ENCODE measurements at places on chromosomes 16 and 17. TPM values are rescaled to one million over a fixed set of nuclear protein-coding genes. Genes with fewer than 3 reads are reported as not detected.

DNA sequence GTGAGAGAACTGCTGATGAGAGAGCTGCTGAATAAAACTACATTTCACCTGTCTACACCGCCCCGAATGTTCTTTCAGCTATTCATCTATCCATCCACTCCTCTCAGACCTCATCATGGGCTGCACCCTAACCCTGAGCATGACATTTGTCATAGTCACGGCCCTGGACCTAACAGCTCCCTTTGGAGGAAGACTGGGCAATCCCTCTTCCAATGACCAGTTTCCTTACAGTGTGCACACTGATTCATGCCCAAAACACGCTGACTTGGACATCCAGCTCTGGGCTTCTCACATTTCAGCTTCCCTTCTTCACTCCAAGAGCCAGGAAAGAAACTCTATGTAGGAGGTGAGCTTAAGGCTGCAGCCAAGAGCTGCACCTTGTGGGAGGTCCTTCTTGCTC, 41.8 kb upstream of the ARL4D start:
- no peak overlapping the region for H3K27ac ChIP-seq
- no peaks in the 10 kb centered on the region for H3K36me3 ChIP-seq
- no peak overlapping the region for H3K4me3 ChIP-seq
- no peaks in the 10 kb centered on the region for H3K27me3 ChIP-seq
- peaks cover 2% of the 10 kb centered on the region for H3K4me1 ChIP-seq

ADAM11 gene
- 1.1 TPM for total RNA-seq

PDILT gene
- not detected for total RNA-seq

DNA sequence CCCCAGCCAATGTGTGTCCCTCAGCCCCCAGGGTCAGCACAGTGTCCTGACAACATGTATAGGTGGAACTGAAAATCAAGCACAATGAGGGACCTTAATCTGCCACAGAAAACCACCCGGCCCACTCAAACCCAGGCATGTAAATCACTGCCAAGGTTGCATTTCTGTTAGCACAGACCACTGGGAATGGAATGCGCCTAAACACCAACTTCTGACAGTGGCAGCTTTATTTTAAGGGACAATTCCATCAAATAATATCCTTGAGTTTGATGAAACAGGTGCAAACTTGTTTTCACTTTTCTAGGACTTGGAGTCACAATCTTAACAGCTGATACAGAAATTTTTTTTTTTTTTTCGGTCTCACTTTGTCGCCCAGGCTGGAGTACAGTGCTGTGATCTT, 37.3 kb upstream of the MRPS23 start:
- peaks cover 21% of the 10 kb centered on the region for H3K4me1 ChIP-seq
- no peak for DNase-seq
- peaks cover 10% of the 10 kb centered on the region for H3K36me3 ChIP-seq
- no peak overlapping the region for H3K27ac ChIP-seq
- H3K4me3 ChIP-seq, result no peak overlapping the region
- H3K27me3 ChIP-seq, result no peaks in the 10 kb centered on the region

- no peak overlapping the region for H3K4me3 ChIP-seq
- no peak for DNase-seq
- peak overlapping the region; percentile 70 for H3K27ac ChIP-seq
- H3K27me3 ChIP-seq, result no peaks in the 10 kb centered on the region
- peaks cover 1% of the 10 kb centered on the region for H3K36me3 ChIP-seq
These were observed 13.4 kb downstream of the CMC2 start for GRCh38 chr16:80993307-80993706.

All from lung (tissue), 17 donors.